ENCODE measurements at places on chromosomes 13 and 19. TPM values are rescaled to one million over a fixed set of nuclear protein-coding genes. Genes with fewer than 3 reads are reported as not detected.

DNA sequence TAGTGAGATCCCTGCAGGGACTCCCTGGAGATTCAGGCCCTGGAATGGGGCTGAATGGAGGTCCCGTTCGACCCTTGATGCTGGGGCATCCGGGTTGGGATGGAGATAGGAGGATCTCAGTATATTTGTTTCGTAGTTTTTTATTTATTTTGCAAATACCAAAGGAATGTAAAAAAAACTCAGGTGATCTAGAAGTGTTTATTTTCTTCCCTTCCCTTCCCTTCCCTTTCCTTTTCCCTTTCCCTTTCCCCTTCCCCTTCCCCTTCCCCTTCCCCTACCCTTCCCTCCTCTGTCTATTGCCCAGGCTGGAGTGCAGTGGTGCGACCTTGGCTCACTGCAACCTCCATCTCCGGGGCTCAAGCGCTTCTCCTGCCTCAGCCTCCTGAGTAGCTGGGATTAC is 4.5 kb downstream of the GTPBP3 start:
- no peak for DNase-seq

- peak; percentile 95 for DNase-seq
Measured at GRCh38 chr19:4374498-4375163, 25.7 kb downstream of the SH3GL1 start.

DNA sequence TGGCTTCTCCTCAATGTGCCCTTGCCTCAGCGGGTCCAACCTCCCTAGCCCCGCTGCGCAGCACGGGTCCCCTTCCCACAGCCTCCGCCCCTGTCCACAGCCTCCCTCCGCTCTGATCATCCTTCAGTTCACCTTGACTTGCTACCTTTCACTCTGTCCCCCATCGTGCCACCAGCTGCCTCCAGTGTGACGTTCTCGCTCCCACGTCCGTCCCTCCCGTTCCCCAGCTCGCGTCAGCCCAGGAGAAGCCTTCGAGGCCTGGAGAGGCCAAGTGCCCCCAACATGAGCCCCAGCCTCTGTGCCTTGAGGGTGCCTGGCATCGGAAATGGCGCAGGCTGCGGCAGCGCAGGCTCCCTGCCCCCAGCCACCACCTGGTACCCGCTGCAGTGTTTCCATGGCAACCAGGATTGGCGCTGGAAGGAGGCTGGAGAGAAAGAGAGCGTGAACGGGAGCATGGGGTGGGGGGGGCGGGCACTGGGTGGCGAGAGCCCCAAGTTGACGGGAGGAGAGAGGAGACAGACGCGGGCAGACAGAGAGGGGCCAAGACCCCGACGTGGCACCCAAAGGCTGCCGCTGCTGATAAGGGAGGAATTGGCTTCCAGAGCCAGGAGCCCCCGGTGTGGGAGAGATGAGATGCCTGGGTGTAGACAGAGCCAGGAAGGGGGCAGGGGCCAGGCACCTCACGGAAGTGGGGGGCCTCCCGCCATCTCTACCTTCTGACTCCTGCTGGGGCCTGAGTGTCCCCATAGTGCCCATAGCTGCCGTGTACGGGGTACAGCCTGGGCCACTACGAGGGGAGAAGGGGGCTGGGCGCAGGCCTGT is 844 bp upstream of the ASPDH start:
- no peak for DNase-seq

GRCh38 chr19:31289976-31290375 is 59.3 kb downstream of the TSHZ3 start:
- no peak for DNase-seq

DNA sequence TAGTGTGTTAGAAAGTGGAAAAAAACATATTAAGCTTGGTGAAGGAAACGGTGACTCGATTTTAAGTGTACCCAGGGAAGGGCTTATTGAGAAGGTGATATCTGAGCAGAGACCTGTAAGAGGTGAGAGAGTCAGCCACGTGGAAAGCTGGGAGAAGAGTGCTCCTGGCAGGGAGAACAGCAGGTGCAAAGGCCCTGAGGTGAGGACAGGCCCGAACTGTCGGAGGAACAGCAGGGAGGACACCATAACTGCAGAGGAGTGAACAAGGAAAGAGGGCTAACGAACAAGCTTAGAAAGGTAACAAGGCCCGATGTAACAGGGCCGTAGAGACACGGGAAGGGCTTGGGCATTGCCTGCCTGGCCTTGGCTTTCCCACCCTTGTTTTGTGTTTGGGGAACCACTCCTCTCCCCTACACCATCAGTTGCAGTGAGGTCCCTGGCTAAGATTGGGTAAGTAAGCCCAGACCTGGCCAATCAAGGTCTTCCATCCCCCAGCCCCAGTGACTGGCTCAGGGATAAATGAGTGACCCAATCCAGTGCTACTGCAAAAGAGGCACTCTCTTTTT is 7.3 kb downstream of the ATP4A start:
- no peak for DNase-seq

- peak; percentile 18 for DNase-seq
Measured at GRCh38 chr19:17775991-17776803, 18.7 kb upstream of the B3GNT3 start.

- DNase-seq = peak; percentile 27
Measured at GRCh38 chr13:67137044-67137735, 92.9 kb downstream of the PCDH9 start.

DNA sequence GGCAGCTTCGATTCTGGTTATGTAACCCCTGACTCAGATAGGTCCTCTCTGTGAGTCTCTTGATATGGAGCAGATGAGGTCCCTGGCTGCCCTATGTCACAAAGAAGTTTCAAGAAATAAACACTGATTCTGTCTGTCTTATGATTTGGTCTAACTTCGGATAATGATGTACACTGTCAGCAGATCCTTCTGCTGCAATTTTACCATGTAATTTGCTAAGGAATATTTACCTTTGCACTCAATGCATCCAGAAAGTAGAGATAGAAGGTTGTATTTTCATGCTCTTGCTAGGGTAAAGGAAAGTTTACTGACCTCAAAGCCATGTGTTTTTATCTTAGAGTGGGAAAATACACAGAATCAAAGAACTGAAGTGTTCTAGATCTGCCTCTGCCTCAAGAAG is 98.2 kb downstream of the KLF5 start:
- no peak for DNase-seq

DNA sequence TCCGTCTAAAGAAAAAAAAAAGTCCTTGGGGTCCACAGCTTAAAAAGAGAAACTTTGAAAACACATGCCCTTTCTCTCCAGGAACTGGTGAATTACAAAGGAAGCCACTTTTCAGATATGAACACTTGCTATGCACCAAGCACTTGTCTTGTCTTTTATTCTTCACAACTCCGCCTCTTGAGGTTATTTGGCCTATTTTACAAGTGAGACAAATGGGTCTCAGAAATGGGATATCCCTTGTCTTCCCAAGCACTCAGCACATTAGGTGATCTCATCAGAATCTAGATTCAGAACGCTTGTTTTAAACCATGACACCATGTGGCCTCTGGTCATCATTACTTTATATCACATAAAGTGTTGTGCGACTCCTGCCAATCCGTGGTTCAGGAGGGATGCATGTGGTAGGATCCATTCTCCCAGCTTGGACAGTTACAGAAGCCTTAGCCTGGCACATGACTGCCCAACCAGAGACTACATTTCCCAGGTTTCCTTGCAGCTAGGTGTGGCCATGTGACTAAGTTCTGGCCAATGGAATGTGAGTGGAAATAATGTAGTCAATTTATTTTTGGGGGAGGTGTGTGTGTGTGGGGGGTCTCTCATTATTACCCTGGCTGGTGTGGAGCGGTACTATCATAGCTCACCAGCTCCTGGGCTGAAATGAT is 13.9 kb downstream of the TSKS start:
- peak; percentile 32 for DNase-seq

GRCh38 chr13:52399046-52399445 is 6.9 kb downstream of the THSD1 start:
- DNase-seq = no peak

DNA sequence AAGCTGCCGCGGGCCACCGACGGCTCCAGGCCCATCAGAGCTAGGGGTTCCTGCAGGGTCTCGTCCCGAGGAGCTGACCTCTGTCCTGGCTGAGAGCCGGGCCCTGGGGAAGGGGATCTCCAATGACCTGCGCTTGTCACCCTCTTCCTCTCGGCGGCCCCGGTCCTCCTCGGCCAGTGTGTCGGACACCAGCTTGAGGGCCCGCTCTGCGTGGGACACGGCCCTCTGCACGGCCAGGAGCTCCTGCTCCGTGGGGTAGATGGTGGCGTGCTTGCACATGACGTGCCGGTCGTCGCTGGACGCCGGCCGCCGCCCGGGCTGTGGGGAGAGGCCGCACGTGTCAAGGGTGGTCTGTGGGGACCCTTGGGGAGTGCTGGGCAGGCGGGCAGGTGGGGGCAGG is 32.7 kb upstream of the MATK start:
- no peak for DNase-seq

SERPINE3 gene
- total RNA-seq = not detected

ZNF541 gene
- not detected for total RNA-seq

CEACAM3 gene
- not detected for total RNA-seq

BRSK1 gene
- total RNA-seq = 10.8 TPM

MAU2 gene
- total RNA-seq = 26.4 TPM

Data from LHCN-M2 (cell line).